ENCODE measurements at places on chromosomes 3 and 15. TPM values are rescaled to one million over a fixed set of nuclear protein-coding genes. Genes with fewer than 3 reads are reported as not detected.

The CORO2B gene
- total RNA-seq, result 1.0 TPM

DNA sequence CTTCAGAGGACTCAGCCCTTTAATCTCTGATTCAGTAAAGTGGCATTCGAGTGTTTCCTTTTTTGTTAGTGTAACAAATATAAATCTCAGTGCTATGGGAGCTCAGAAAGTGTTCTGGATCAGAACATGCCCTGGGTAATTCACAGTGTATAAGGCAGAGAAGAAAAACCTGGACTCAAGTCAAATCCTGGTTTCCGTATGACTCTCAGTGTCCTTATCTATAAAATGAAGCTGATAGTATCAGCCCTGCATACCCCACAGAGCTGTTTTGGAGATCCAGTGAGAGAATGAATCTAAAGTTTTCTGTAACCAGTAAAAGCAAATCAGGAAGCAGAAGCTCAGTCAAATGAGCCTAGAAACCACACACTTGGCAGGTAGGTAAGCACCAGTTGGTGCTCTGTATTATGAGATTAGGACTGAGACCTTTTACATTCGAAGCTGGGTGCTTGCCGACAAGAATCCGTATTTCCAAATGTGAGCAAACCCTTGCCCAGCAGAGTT lies 67.2 kb downstream of the IL1RAP start:
- H3K27ac ChIP-seq, result no peak overlapping the region
- H3K36me3 ChIP-seq, result no peaks in the 10 kb centered on the region
- peaks cover 17% of the 10 kb centered on the region for H3K4me1 ChIP-seq
- no peaks in the 10 kb centered on the region for H3K27me3 ChIP-seq
- DNase-seq, result no peak

DNA sequence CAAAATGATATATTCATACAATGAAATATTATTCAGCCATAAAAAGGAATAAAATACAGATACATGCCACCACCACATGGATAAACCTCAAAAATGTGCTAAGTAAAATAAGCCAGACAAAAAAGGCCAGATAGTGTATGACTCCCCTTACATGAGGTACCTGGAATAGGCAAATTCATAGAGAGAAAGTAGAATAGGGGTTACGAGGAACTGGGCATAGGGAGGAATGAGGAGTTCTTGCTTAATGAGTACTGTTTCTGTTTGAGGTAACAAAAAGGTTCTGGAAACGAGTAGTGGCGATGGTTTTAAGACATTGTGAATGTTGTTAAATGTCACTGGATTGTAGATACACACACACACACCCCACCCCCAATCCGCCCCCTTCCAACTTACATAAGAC lies 8.2 kb downstream of the RAF1 start:
- H3K4me1 ChIP-seq, result peaks cover 54% of the 10 kb centered on the region
- no peak overlapping the region for H3K4me3 ChIP-seq
- peaks cover 15% of the 10 kb centered on the region for H3K36me3 ChIP-seq
- no peak for DNase-seq
- no peaks in the 10 kb centered on the region for H3K27me3 ChIP-seq
- peak overlapping the region; percentile 6 for H3K27ac ChIP-seq

DNA sequence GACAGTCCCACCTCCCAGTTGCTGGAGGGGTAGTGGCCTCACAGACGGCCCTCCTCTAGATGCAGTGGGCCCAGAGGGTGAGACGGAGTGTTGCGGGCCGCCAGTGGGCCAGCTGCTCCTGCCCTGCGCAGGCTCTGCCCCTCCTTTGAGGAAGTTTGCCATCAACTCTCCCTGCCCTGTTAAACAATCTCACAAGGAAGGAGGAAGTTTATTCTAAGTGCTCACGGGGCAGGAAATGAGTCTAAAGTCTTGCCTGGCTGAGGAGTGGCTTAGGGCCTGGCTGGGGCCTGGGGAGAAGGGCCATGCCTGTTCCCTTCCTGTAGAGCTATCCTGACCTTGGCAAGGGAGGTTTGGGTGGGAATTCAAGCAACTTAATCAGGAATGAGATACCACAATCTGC lies at the start of gene FAM3D:
TSS of gene FAM3D (minus strand) at position 92 of the 400 bp plus-strand sequence. CDS start 11,211 bp downstream, outside the sequence.
- H3K36me3 ChIP-seq, result no peaks in the 10 kb centered on the region
- no peak within 1 kb of the TSS for H3K4me3 ChIP-seq
- H3K27me3 ChIP-seq, result peaks cover 10% of the 10 kb centered on the region
- no peaks in the 10 kb centered on the region for H3K4me1 ChIP-seq

DNA sequence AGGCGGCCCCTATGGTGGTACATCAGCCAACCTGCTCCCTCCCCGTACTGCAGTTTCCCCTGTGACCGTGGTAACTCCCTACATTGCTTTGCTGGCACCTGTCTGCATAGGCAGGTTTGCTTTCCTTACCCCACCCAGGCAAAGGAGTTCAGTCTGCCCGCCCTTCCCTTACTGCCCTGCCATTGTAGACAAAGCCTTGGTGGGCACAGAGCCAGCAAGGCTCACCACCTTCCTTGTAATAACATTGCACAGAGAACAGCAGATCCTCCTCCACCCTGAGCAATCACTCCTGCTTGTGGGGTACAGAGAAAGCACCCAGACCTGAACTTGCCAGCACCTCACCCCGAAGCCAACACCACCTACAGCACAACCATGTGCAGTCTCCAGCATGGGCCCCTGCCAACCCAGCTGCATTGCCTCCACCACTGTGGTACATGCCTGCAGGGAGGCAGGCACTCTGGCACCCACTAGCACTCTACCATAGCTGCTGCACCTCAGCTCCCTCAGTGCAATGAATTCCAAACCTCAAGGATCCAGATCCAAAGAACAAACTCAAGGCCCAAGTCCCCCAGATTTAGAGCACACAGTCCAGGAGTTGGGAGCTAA lies 192.7 kb upstream of the KCNMB2 start:
- H3K27ac ChIP-seq, result no peak overlapping the region
- H3K27me3 ChIP-seq, result no peaks in the 10 kb centered on the region
- DNase-seq, result no peak
- no peaks in the 10 kb centered on the region for H3K4me1 ChIP-seq
- H3K36me3 ChIP-seq, result no peaks in the 10 kb centered on the region
- H3K4me3 ChIP-seq, result no peak overlapping the region

DNA sequence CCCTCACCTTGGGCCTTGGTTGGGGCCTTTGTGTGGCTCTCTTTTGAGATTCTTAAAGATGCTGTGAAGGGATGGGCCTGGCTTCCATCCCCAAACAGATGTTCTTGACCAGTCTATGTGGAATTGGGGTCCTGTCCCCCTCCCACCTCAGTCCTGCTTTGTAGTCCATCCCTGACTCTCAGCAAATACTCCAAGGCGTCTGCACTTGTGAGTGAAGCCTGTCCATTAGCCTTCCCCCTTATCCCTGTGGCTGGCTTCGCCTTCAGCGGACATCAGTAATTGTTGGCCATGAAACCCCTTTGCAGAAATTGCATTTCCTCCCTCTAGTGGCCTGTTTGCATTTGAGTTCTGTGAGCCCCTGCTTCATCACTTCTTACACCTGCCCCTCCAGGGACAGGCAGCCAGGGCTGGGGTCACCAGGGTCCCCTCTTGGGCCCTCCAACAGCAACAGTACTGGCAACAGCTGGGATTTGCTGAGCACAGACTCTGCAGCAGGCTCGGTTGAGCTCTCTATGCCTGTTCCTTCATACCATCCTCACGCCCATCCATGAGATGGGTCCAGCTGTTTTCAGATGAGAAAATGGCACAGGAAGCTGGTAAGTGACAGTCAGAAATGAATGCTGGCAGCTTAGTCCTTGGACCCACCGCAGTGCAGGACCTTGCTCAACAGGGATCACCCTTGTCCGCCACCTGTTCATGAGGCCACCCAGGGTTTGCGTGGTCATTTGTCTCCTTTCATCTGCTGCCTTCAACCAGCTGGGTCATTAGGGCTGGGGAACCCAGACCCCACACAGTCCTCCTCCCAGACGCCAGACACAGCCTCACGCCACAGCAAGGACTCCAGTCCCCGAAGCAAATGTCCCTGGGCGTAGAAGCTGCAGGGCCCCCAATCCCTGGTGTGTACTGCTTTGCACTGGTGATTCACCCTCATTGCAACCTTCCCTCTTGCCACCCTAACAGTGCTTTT lies 8.9 kb upstream of the LRRK1 start:
- no peaks in the 10 kb centered on the region for H3K36me3 ChIP-seq
- H3K4me3 ChIP-seq, result no peak overlapping the region
- no peak for DNase-seq
- no peak overlapping the region for H3K27ac ChIP-seq

The SLC6A11 gene
- total RNA-seq, result not detected

DNA sequence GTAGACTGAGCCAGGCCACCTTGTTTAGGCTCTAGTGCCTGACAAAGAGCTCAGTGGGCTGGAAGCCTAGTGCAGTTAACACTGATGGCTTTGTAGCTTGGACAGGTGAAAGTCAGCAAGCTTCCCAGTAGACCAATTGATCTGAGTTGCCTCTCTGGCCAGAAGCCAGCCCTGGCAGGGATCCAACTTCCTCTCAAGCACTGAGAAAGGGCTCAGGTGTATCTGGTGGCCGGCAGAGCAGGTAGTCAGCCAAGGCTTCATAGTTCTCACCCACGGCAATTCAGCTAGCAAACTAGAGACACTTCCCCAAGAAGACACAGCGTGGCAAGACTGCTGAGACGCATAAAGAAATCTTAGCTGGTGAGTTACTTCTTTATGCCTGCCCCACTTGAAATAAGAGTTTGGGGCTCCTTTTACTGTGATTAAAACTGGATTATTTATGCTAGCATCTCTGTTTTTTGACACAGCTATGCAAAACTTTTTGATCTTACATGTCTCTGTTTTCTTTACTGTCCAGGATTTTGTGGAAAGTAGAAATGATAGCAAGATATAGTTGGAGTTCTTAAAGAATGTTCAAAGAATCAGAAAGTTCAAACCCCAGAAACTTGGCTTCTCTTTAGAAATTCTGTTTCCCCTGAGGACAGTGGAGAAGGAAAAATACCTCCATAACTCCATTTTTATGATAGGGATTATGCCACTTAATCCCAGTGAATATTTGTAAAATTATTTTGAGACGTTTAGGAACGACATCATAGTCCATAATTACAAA lies 8.4 kb upstream of the CA12 start:
- H3K27ac ChIP-seq, result no peak overlapping the region
- H3K4me3 ChIP-seq, result no peak overlapping the region
- no peaks in the 10 kb centered on the region for H3K36me3 ChIP-seq
- DNase-seq, result no peak
- peaks cover 12% of the 10 kb centered on the region for H3K27me3 ChIP-seq

The CRABP1 gene
- not detected for total RNA-seq

The FBXL22 gene
- 1.2 TPM for total RNA-seq

GRCh38 chr3:88282528-88283241 lies 132.9 kb downstream of the C3orf38 start:
- H3K4me1 ChIP-seq, result no peaks in the 10 kb centered on the region
- H3K4me3 ChIP-seq, result no peak overlapping the region
- no peaks in the 10 kb centered on the region for H3K27me3 ChIP-seq
- no peak for DNase-seq
- no peaks in the 10 kb centered on the region for H3K36me3 ChIP-seq

DNA sequence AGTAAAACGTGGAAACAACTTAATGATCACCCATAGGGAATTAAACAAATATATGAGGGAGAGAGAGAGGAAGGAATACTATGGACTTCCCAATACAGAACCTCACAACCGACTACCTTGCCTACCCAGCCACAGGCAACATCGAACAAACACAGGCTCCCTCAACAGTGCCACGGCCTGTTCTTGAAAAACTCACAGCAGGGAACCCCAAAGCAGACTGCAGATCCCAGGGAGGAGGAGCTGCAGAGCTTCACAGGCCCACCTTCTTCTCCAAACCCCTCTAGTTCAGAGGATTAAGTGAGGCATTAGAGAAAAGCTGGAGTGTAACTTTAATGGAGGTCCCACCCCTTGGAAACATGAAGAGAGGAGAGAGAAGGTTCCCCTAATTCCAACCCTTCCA lies 110.2 kb downstream of the ST8SIA2 start:
- H3K4me1 ChIP-seq, result no peaks in the 10 kb centered on the region
- no peak overlapping the region for H3K27ac ChIP-seq
- no peak overlapping the region for H3K4me3 ChIP-seq

DNA sequence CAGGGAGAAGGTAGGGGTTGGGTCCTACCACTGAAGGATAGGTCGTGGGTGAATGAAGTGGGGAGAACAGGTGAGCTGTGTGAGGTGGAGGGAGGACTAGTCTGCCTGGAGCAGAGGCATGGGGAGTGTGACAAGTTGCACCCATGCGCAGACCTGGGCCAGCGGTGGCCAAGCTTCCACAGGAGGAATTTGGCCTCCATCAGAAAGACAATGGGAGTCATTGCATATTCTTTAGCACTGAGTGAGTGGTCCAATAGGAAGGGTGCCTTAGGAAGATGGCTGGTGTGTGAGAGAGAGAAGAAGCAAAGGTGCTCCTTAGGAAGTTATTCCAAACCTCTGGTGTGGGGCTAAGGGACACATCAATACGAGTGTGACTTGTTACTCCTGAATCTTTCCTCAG lies 191.1 kb downstream of the KCNAB1 start:
- H3K27me3 ChIP-seq, result peaks cover 15% of the 10 kb centered on the region
- no peak overlapping the region for H3K4me3 ChIP-seq
- no peaks in the 10 kb centered on the region for H3K4me1 ChIP-seq

- no peak overlapping the region for H3K4me3 ChIP-seq
- H3K4me1 ChIP-seq, result peaks cover 4% of the 10 kb centered on the region
- no peak for DNase-seq
These were observed 37.2 kb downstream of the MGLL start for GRCh38 chr3:127784865-127785710.

The ITIH4 gene
- total RNA-seq, result 15.7 TPM

GRCh38 chr15:33022629-33023028 lies 171.9 kb downstream of the FMN1 start:
- H3K36me3 ChIP-seq, result no peaks in the 10 kb centered on the region
- H3K27me3 ChIP-seq, result peaks cover 10% of the 10 kb centered on the region
- DNase-seq, result no peak
- no peak overlapping the region for H3K27ac ChIP-seq
- no peak overlapping the region for H3K4me3 ChIP-seq

GRCh38 chr15:79644091-79644490 lies 212.0 kb downstream of the MINAR1 start:
- H3K4me3 ChIP-seq, result no peak overlapping the region
- H3K27ac ChIP-seq, result no peak overlapping the region
- H3K36me3 ChIP-seq, result no peaks in the 10 kb centered on the region

The TGM4 gene
- not detected for total RNA-seq

The FAM219B gene
- total RNA-seq, result 76.0 TPM

The SH3GL3 gene
- total RNA-seq, result not detected

DNA sequence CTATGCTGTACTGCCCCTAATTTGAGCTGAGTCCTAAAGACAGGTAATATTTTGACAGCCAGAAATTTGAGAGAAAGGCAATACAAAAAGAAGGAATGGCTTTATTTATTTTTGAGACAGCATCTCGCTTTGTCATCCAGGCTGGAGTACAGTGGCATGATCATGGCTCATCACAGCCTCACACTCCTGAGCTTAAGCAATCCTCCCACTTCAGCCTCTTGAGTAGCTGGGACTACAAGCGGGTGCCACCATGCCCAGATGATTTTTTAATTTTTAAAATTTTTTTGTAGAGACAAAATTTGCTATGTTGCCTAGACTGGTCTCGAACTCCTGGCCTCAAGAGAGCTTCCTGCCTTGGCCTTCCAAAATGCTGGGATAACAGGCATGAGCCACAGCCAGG lies 77.4 kb upstream of the SLC4A7 start:
- no peak for DNase-seq
- H3K4me3 ChIP-seq, result no peak overlapping the region
- H3K27me3 ChIP-seq, result no peaks in the 10 kb centered on the region
- H3K36me3 ChIP-seq, result no peaks in the 10 kb centered on the region
- H3K4me1 ChIP-seq, result no peaks in the 10 kb centered on the region
- no peak overlapping the region for H3K27ac ChIP-seq

Measured in activated B cell treated with CpG ODN at 0.5 μM for 24 hours (primary cell).